ENCODE measurements at places on chromosomes 13 and 19.

DNA sequence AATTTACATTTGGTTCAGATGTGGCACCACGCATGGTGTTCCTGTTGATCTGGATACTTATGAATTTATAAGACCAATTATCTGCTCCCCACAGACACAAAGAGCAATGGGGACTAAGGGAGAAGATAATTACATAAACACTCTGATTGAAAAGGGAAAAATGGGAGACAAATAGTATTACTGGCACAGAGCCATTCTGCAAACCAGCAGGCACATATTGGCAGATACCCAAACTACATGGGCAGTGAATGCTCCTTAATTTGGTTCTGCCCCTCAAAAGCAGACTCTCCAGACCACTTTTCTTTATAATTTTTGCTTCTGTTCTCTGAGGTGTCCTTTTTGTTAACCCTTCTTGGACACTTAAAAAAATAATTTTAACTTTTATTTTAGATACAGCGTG is 1674.2 kb downstream of the PCDH9 start:
- DNase-seq = no peak

- no peak for DNase-seq
Observed at GRCh38 chr13:41060724-41061074, 610 bp upstream of the WBP4 start.

- no peak for DNase-seq
Observed at GRCh38 chr19:19637523-19638251, 5.8 kb downstream of the GMIP start.

DNA sequence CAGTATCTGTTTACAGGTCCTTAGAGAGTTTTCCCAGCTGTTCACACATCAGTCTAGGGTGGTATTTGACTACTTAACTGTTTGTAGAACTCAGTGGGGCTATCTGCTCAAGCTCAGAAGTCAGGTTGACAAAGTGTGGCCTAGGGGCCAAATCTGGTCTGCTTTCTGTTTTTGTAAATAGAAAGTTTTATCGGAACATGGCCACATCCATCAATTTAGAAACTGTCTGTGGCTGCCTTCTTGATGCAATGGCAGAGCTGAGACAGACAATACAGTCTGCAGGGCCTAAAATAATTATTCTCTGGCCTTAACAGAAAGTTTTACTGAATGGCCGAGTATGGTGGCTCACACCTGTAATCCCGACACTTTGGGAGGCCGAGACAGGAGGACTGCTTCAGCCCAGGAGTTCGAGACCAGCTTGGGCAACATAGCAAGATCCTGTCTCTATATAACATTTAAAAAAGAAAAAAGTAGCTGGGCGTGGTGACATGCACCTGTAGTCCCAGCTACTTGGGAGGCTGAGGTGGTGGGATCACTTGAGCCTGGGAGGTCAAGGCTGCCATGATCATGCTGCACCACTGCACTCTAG is 2.4 kb downstream of the SMG9 start:
- DNase-seq = no peak

GRCh38 chr13:40671956-40672764 is 5.7 kb upstream of the FOXO1 start:
- no peak for DNase-seq

GRCh38 chr13:111046590-111047141 is 68.4 kb upstream of the ARHGEF7 start:
- no peak for DNase-seq

DNA sequence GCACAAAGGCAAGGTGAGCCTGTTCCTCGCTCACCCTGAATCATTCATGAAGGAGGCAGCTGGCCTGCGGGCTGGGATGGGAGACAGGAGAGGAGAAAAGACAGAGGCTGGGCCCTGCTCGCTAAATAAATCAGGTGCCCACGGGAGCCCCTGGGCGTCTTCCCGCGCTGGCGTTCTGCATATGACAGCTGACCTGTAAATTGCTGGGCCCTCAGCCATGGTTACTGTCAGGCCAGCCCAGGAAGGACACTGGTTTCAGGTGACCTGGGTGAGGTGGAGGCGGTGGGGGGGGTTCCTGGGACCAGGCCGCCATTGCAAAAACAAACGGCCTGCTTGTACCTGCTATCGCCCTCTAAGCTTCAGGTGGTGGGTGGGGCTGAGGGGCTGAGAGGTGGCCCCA is 3.4 kb upstream of the PTBP1 start:
- DNase-seq = no peak

DNA sequence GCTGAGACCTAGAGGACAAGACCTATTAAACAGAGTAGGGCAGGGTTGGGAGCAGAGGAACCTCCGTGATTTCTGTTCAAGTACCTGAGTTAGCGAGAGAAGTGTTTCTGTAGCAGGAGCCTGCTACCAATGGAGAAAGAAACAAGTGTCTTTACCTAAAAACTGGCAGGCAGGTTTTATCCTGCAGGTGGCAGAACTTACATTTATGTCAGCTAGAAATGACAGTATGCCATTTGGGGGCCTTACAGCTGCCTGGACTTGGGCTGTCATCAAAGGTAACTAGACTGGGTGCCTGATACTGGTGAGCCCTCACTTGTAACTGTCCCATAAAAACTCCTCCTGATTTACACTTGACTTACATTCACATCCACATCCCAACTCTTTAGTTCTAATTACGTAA is 185.3 kb upstream of the MIR17HG start:
- DNase-seq = no peak

DNA sequence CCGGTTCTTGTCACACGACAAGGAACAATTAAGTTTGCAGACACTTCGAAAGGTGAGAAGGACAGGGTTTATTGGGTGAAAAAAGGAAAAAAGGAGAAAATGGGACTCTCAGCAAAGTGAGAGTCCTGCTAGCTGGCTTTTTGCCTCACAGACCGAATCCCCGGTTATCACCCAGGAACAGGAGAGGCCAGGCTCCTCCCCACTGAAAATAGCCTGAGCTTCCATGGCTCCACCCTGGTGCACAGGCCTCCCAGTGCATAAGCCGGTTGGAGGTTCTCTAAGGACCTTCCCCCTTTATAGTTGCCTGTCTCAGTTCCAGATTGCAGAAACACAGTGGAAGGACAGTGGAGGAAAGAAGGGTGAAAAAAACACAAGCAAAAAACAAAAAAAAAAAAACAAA is 571.7 kb downstream of the KCTD12 start:
- no peak for DNase-seq

GRCh38 chr13:40384976-40385857 is 281.2 kb downstream of the FOXO1 start:
- no peak for DNase-seq

- no peak for DNase-seq
Observed at GRCh38 chr19:13556552-13556951, 50.3 kb upstream of the CACNA1A start.

- DNase-seq = no peak
Observed at GRCh38 chr13:42836930-42837690, 55.7 kb downstream of the FAM216B start.

DNA sequence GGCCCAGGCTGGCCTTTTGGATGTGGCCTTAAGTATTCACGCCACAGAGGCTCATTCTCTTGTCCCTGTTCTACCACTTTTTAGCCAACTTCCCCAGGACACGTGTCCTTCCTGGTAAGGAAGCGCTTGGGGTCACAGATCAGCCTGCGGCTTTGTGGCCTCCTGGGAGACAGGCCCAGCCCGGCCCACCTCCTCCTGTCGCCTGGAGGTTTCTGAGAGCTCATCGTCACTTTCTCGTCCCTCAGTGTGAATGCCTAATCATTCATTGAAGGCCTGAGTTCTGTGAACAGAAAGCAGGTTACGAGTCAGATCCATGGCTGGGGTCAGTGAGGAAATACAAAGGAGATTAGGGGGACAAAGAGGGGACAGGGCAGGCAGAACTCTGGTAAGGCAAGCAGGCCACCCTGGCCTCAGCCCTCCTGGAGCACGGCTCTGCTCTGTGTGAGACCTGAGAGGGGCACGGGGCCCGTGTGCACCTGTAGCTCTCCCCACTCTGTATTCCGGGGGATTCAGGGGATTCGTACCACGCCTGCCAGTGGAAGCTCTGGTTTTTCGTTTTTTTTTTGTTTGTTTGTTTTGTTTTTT is 38.6 kb upstream of the TSHZ3 start:
- DNase-seq = no peak

- DNase-seq = no peak
Observed at GRCh38 chr19:39411832-39412099, 703 bp upstream of the PLEKHG2 start.

GRCh38 chr13:79456051-79456450 is 24.9 kb upstream of the NDFIP2 start:
- DNase-seq = no peak
